ENCODE measurements at places on chromosomes 11 and 22. TPM values are rescaled to one million over a fixed set of nuclear protein-coding genes. Genes with fewer than 3 reads are reported as not detected.

Gene OR2AG2
- 0.14 TPM for polyA plus RNA-seq

Gene SAAL1
- 26.6 TPM for polyA plus RNA-seq

- DNase-seq = no peak
These were observed 17.5 kb upstream of the CDC42EP2 start for GRCh38 chr11:65297026-65297672.

DNA sequence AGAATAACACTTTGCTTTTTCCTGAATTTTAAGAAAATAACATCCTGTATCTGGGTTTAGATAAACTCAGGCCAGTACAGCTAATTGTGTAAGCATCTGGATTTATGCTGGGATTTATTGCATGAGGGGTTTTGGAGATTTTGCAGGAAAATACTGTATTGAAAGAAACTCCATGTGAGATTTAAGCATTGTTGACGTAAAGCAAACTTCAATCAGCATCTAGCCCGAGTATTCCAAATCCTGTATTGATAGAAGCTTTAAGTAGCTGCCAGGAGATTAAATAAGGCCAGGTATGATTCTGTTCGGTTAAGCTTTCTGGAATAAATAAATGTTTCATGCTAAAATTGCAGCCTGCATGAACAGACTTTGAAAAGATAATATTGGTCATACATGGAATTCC lies 36.3 kb upstream of the LYVE1 start:
- no peak for DNase-seq

DNA sequence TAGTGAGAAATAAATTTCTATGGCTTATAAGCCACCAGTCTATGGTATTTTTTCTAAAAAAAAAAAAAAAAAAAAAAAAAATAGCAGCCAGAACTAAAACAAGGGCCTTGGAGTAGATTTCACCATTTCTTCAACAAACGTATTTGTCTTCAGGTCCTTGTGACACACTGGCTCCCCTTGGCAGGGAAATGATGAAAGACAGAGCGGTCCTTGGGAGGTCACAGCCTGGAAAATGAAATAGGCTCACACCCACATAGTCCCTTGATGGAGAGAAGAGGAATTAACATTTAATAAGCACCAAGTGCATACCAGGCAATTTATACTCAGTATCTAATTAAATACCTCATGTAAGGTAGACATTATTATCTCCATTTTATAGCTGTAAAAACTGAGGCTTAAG lies 25.7 kb upstream of the ACER3 start:
- no peak for DNase-seq

Gene SHISAL1
- 2.4 TPM for polyA plus RNA-seq

- no peak for DNase-seq
These were observed 848 bp upstream of the PTPRCAP start for GRCh38 chr11:67438158-67438902.

DNA sequence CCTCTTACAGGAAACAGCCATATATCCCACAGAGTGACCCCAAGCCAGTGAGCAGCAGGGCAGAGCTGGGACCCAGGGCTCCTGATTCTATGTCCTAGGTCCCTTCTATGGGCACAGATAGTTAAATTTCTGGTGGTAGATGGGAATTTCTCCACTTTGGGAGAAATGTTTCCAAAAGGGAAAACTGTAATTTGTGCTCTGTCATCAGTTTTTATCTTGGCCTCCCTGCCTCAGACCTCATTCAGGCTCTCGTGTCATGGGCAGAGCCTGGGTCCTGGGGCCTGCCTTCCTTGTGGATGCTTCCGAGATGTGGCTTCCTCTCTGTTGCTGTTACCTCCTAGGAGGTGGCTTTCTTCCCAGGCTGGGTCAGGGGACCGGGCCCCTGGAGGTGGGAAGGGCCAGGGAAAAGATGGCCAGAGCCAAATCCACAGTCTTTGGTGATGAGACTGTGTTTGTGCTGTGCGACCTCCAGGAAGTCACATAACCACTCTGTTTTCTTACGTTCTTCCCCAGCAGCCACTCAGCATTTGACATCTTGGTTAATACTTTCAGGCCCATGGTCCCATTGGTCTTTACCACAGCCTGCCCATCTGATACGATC lies 8.6 kb downstream of the LRRC32 start:
- no peak for DNase-seq

DNA sequence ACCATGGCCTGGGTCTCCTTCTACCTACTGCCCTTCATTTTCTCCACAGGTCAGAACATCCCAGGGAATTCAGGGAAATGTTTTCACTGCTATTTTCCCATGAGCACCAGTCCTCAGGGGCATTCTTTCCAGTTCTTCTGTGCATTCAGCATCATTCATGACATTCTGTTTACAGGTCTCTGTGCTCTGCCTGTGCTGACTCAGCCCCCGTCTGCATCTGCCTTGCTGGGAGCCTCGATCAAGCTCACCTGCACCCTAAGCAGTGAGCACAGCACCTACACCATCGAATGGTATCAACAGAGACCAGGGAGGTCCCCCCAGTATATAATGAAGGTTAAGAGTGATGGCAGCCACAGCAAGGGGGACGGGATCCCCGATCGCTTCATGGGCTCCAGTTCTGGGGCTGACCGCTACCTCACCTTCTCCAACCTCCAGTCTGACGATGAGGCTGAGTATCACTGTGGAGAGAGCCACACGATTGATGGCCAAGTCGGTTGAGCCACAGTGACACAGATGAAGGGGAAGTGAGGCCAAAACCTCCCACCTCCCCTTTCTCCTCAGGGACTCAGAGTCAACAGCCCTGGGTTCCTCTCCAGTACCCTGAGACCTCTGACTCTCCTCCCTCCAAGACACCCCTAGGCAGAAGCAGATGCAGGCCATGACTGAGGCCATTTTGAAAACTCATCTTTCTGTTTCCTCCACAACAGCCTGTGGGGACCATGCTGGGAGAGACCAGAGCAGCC lies 15.9 kb upstream of the IGLL5 start:
- DNase-seq = no peak
